Left kidney (tissue), 8 donors: ENCODE measurements at places on chromosomes 4 and X. TPM values are rescaled to one million over a fixed set of nuclear protein-coding genes. Genes with fewer than 3 reads are reported as not detected.

The PPP4R3C gene
- polyA plus RNA-seq = not detected

The TAB3 gene
- polyA plus RNA-seq = 36.9 TPM

The MCUB gene
- polyA plus RNA-seq = 10.7 TPM

The RIPPLY1 gene
- polyA plus RNA-seq = 2.8 TPM

The PCSK1N gene
- polyA plus RNA-seq = 11.5 TPM

The UBE2A gene
- 104 TPM for polyA plus RNA-seq

The PCDH11X gene
- polyA plus RNA-seq = 0.12 TPM

The PRSS12 gene
- polyA plus RNA-seq = 7.1 TPM

The EDA2R gene
- polyA plus RNA-seq = 0.83 TPM

The FHDC1 gene
- polyA plus RNA-seq = 4.6 TPM

The YY2 gene
- 3.2 TPM for polyA plus RNA-seq

The SSX1 gene
- polyA plus RNA-seq = not detected

The NAP1L5 gene
- 12.2 TPM for polyA plus RNA-seq

The PPEF2 gene
- 0.58 TPM for polyA plus RNA-seq

The MTTP gene
- 13.7 TPM for polyA plus RNA-seq

The SLC39A8 gene
- polyA plus RNA-seq = 18.8 TPM

The HSFX4 gene
- polyA plus RNA-seq = 0.25 TPM

The CXCL8 gene
- polyA plus RNA-seq = 0.63 TPM

The PPBP gene
- 14.8 TPM for polyA plus RNA-seq

The REPS2 gene
- polyA plus RNA-seq = 12.1 TPM

The FAM53A gene
- polyA plus RNA-seq = 1.4 TPM

The ITGB1BP2 gene
- polyA plus RNA-seq = 2.8 TPM

The TMEM150C gene
- polyA plus RNA-seq = 34.5 TPM

The SSX2B gene
- not detected for polyA plus RNA-seq

The CSAG2 gene
- polyA plus RNA-seq = not detected

The HSPA4L gene
- 11.4 TPM for polyA plus RNA-seq

The FRMPD4 gene
- polyA plus RNA-seq = 0.18 TPM

The NAT8L gene
- 6.4 TPM for polyA plus RNA-seq

The TMEM128 gene
- 49.6 TPM for polyA plus RNA-seq

The TEX13D gene
- not detected for polyA plus RNA-seq

The NAA11 gene
- polyA plus RNA-seq = not detected

The KIAA1210 gene
- polyA plus RNA-seq = 1.5 TPM

The PASD1 gene
- polyA plus RNA-seq = 0.05 TPM

The ABHD18 gene
- 21.0 TPM for polyA plus RNA-seq

The TBC1D19 gene
- 23.1 TPM for polyA plus RNA-seq

The ARHGAP6 gene
- 15.0 TPM for polyA plus RNA-seq

The SPANXN3 gene
- polyA plus RNA-seq = not detected

The SPANXA1 gene
- not detected for polyA plus RNA-seq

The HAND2 gene
- polyA plus RNA-seq = not detected

The RNF212 gene
- 17.9 TPM for polyA plus RNA-seq

The STAG2 gene
- 138 TPM for polyA plus RNA-seq

The MAGEE1 gene
- polyA plus RNA-seq = 5.9 TPM

The IQSEC2 gene
- polyA plus RNA-seq = 17.2 TPM

The TCEAL8 gene
- 141 TPM for polyA plus RNA-seq

The PRDM8 gene
- polyA plus RNA-seq = 1.5 TPM

The RENBP gene
- 20.7 TPM for polyA plus RNA-seq

The PPEF1 gene
- 1.1 TPM for polyA plus RNA-seq

The ITM2A gene
- 78.8 TPM for polyA plus RNA-seq

The SUPT20HL2 gene
- polyA plus RNA-seq = not detected

The FAM184B gene
- 0.85 TPM for polyA plus RNA-seq

The DUX4 gene
- polyA plus RNA-seq = not detected

The PCYT1B gene
- polyA plus RNA-seq = 3.3 TPM

The BMPR1B gene
- 22.7 TPM for polyA plus RNA-seq

The TREX2 gene
- 0.37 TPM for polyA plus RNA-seq

The BGN gene
- polyA plus RNA-seq = 148 TPM

The SPANXN4 gene
- polyA plus RNA-seq = not detected

The TSPAN7 gene
- polyA plus RNA-seq = 37.9 TPM

The CT45A1 gene
- not detected for polyA plus RNA-seq
